ENCODE measurements at places on chromosomes 12 and 14.

DNA sequence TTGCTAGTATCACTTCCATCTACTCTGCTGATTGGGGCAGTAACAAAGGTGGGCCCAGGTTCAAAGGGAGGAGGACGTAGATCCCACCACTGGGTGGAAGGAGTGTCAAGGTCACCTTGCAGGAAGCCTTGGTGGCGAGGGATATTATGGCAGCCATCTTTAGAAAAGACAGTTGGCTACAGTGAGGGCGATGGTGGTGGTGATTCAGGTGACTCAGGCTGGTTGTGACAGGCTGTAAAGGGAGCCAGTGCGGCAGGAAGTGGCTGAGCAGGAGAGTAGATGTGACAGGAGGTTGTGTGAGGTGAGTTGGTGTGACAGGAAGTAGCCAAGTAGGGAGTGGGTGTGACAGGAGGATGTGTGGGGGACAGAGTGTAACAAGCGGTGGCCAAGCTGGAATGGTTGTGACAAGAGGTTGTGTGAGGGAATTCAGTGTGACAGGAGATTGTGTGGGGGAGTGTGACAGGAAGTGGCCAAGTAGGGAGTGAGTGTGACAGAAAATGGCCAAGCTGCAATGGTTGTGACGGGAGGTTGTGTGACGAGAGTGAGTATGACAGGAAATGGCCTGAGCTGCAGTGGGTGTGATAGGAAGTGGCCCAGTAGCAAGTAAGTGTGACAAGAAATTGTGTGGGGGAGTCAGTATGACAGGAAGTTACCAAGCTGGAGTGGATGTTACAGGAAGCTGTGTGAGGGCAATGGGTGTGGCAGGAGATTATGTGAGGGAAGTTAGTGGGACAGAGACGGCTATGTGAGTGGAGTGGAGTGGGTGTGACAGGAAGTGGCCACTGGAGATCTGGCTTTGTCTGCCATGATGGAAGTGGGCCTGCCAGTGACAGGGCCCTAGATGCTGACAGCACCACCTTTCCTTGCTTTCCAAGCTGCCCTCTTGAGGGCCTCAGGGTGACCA lies 136.5 kb upstream of the MYL2 start:
- DNase-seq, result peak; percentile 50

DNA sequence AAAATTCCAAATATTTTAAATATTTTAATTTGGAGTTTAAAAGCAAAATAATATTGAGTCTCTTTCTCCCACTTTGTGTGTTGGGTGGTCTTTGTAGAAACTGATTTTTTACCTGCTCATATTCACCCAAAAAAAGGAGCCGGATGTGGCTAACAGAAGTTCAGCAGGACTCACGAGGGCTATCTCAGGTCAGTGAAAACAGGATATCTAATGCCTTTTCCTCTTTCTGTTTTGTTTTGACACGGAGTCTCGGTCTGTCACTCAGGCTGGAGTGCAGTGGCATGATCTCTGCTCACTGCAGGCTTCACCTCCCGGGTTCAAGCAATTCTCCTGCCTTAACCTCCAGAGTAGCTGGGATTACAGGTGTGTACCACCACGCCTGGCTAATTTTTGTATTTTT lies 30.8 kb downstream of the COA8 start:
- DNase-seq, result no peak

DNA sequence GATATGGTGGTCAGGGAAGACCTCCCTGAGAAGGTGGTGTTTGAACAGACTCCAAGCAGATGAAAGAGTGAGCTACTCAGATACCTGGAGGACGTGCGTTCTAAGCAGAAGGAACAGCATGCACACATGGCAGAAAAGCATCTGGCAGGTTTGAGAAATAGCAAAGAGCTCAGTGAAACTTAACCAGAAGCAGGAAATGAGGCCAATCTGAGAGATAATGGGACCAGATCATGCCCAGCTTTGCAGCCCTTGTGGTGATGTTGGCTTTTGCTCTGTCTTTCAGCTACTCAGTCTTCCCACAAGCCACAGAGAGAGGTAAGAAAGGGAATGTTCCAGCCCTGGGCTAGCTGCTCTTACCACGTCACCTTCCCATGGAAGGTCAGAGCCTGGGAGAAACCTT lies 176.3 kb upstream of the GSC start:
- no peak for DNase-seq

GRCh38 chr12:79448816-79449215 lies 241.9 kb downstream of the PAWR start:
- no peak for DNase-seq

GRCh38 chr12:51695241-51696010 lies 104.4 kb downstream of the SCN8A start:
- no peak for DNase-seq

DNA sequence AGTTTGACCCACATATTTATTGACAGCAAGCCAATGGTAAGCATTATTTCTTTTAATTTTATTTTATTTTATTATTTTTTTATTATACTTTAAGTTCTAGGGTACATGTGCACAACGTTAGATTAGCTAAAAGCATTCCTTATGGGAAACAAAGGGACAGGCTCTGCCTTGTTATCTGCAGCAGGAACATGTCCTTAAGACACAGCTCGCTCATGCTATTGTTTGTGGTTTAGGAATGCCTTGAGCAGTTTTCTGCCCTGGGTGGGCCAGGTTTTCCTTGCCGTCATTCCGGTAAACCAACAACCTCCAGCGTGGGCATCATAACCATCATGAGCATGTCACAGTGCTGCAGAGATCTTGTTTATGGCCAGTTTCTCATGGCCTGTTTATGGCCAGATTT lies 370.2 kb downstream of the TMEM117 start:
- DNase-seq, result no peak

- DNase-seq, result no peak
Measured at GRCh38 chr12:42332301-42333285, 6.6 kb downstream of the PPHLN1 start.

DNA sequence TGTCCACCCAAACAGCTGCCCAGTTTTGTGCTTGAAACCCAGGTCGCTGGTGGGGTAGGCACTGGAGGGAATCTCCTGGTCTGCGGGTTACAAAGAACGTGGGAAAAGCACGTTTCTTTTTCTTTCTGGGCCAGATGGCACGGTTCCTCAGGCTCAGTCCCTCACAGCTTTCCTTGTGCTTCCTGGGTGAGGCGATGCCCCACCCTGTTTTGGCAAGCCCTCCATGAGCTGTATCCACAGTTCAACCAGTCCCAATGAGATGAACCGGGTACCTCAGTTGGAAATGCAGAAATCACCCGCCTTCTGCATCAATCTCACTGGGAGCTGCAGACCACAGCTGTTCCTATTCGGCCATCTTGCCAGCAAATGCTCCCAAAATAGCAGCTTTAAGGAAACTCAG lies 51.4 kb upstream of the TMTC2 start:
- no peak for DNase-seq

DNA sequence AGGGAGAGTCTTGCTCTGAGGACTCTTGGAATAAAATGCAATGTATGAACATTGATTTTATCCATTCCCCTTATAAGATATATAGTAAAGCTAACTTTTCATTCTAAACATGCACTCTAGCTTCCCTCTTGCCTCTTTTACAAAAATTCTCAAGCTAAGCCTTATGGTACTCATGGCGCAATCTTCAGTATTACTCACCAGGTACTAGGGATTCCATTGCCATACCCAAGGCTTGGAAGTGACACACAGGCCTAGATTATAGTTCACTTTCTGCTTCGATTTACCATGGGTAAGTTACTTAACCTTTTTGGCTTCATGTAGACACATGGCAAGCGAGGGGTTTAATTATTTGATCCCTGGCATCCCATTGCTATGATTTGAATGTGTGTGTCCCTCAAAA lies 331.5 kb downstream of the LRIG3 start:
- DNase-seq, result no peak

DNA sequence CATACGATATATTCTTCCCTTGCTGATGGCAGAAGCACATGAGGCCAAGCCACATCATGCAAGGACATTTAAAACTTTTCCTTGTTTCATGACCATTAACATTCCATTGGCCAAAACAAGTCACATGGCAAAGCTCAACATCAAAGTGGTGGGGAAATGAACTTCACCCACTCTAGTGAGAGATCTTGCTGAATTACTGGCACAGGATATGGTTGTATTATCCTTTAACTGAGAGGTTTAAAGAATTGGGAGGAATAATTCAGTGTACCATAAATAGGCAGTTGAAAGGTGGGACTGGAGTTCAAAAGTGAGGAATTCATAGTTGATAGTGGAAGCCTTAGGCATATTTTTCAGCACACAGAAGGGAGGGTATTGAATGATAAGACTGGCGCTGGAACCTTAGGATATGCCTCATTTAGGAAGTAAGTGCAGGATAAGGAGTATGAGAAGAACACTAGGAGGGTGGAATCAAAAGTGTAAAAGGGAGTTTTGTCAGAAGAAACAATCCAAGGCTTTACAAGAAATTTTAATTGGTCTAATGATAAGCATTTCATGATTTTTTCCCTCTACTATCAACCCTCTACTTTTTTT lies 398.8 kb downstream of the C12orf75 start:
- no peak for DNase-seq

DNA sequence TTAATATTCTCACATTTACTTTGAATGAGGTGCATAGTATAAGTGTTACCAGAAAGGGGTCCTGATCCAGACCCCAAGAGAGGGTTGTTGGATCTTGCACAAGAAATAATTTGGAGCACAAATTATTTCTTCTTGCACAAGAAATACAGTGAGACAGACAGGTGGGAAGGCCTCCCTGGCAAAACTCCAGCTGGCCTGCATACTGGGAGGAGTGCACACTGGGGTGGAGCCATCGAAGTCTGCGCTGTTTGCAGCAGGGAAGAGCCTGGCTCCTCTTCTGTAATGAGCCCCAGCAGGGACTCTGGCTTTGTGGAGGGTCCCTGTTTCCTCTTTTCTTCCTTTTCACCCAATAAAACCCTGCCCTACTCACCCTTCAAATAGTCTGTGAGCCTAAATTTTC lies 141.6 kb downstream of the GLT1D1 start:
- DNase-seq, result no peak

DNA sequence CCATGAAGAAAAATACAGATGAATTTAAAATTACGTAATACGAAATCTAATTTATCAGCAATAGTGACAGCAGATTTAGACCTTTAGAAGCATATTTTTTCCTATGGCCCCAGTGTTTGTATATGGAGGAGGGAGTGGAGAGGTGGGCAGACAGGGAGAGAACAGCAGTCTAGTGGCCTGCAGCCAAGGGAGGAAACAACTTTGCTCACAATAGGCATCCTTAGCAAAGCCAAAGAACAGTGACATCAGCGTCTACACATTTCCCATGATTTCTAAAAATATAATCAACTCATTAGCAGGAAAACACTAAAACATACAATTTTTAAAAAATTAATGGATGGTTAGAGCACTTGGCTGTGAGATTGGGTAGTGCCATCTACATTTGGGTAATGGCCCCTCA lies 622.6 kb upstream of the ATP2B1 start:
- DNase-seq, result no peak

DNA sequence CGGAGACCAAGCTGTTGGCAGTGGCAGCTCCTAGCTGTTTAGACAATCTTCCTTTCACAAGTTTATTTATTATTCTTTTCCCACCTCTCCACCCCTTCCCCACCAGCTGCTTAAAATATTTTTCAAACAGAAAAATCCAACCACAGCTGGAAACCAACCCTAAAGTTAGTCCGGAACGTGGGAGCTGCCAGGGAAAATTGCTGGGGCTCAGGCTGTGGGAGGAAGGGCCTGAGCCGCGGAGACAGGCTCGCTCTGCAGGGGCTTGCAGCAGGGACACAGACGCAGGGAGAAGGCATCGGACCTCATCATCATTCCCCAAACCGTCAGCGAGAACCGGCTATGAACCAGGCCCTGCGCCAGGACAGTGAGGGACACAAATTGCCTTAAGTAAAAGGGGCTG lies 16.1 kb upstream of the TMEM106C start:
- no peak for DNase-seq

DNA sequence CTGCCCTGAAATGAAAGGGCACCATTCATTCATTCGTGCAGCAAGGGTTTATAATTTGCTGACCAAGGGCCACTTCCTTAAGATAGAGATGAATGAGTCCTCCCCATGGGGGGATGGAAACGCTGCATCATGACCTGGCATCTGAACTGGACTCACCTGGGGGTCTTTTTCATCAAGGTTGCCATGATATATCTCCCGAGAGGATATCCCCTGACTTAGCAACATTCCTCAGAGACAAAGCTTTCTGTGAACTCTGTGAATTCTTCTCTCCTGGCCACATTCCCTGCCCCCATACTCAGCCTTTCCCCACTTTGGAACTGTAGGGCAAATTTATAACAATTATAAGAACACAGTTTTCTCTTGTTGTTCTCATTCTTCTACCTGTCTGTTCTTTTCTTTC lies 30.8 kb downstream of the SRRM4 start:
- DNase-seq, result no peak

GRCh38 chr12:11618046-11618445 lies 31.4 kb upstream of the ETV6 start:
- DNase-seq, result no peak
